ENCODE measurements at places on chromosomes 6 and 20.

- no peak for DNase-seq
These were observed 75.5 kb downstream of the GPR6 start for GRCh38 chr6:110053395-110054240.

- no peak for DNase-seq
These were observed 78.5 kb downstream of the REPS1 start for GRCh38 chr6:138909511-138909910.

DNA sequence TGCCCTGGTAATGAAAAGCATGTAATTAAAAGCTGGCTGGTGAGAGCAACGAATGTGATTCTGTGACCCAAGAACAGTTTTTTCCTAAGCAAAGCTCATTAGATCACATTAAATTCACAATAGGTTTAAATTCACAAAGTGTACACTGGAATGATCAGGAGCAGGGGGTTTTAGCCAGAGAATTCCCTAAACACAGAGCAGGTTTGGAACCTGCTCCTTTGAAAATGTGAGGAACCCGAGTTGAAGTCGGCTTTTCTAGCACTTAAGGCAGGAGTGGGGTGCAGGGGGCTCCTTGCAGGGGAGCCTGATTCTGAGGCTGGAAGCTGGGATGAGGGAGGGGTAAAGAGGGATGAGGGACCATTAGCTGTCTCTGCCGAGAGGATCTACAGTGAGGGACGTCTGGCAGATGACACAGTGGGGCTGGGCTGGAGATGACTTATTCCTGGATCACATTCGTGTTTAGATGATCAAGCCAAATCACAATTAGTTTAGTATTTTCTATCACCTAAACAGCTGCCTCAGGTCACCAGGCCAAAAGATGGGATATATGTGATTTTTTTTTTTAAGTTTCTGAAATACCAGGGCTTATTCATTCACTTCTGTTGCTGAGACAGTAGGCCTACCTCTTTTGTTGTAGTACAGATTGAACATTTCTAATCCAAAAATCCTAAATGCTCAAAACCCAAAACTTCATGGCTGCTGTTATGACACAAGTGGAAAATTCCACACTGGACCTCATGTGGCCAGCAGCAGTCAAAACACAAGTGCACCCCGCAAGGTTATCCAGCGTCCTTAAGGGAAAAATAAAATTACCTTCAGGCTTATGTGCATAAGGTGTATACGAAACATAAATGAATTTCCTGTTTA lies 93.1 kb upstream of the HIVEP1 start:
- DNase-seq = no peak

DNA sequence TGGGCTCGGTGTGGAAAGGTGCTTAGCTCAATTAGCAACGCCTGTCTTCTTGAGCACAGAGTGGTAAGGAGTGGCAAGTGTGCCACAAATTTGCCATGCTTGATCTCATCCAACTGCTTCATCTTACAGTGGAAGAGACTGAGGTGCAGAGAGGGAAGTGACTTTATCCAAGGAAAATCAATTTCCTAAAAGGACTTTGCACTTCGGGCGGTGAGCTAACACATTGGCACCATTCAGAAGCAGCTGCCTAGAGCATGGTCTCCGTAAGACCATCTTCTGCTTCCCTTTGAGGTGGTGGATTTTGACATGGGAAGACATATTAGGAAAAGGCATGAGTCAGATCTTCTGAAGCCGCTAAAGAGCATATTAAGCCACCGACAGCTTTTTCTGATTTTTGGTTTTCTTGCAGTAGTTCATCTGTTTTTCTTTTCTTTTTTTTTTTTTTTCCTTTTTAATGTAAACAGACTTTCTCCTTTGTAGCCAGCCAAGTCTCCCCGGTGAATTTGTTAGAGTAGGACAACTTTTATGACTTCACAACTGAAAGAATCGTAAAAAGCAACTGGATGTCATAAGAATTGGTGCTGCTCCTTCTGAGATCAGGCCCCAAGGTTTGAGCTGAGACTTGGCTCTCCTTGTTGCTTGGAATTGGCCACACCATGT lies 273.2 kb downstream of the CDC5L start:
- DNase-seq = no peak

- no peak for DNase-seq
These were observed 709.8 kb downstream of the EPM2A start for GRCh38 chr6:145025488-145025887.

DNA sequence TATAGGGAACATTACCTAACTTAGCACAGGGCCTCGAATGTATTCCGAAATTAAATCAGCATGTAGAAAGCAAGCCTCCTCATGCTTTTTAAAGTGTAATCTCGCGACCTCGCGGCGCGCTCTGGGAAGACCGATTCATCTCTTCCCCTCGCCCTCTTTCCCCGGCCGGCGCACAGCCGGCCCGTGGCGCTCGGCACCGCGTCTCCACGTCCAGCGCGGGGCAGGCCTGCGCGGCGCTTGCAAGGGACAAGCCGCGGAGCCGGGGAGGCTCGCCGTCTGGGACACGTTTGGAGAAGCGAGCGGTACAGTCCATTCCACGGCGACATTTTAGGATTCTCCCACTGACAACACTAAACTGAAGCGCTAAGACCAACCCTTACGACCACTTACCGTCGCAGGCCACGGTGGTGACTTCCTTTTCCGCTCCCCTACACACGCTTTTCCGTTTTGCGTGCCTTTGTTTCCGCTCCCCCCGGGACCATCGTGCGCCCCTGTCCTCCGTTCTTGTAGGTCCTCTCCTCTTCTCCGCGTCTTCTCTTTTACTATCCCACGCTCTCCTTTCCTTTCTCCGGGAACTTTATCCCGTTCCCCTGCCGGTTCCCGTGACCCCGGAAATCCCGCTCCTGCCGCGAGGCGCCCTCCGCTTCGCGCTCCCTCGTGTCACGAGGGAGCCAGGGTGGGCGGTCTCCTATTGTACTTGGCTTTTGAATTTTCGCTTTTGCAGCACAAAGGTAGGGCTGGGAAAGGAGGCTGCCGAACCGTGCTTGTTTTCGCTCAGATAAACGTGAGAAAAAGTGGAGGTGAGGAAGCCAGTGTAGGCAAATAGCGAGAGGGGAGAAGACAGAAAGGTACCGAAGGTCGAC lies at the start of gene ECHDC1:
ECHDC1 (minus strand) TSS at position 664 of the 863 bp plus-strand sequence. CDS start 12,581 bp downstream, outside the sequence.
- peak; percentile 85 for DNase-seq

GRCh38 chr6:159098636-159099106 lies 53.9 kb upstream of the TAGAP start:
- peak; percentile 80 for DNase-seq

DNA sequence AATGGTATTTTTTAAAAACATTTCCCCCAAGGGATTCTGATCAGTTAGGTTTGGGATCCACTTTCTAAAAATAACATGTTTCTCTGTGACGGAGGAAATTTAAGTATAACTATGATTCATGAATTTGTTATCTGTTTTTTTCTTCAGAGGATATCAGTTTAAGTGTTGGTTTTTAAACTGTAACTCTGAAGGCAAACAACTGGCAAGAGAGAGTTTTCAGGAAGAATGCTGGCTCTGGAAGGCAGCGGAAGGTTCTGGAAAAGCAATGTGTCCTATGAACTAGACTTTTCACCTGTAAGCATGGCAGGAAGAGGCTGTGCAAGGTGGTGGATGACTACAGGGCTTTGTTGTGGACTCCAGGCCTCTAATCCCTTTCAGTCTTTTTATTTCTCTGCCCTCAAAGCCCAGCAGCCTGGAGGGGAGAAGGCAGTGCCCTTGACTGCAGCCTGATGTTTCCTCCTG lies 153.1 kb downstream of the GMPR start:
- no peak for DNase-seq

DNA sequence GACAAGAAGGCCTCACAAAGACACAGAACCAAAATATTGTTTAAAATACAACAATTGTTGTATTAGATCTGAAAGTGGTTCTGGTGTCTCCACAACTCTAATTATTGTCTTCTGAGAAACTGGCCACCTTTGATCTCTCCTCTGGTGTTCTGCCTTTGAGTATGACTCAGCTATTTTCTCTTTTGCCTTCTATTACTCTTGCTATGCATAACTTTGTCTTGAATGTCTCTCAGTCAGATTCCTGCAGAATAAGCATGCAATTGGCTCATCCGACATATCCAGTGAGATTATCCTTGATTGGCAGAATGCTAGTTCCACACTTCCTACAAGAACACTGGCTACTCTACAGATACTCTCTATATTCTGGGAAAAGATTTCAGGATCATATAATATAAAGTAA lies 14.3 kb upstream of the EPM2A start:
- no peak for DNase-seq

GRCh38 chr6:3026791-3027626 lies 27.3 kb downstream of the NQO2 start:
- DNase-seq = peak; percentile 56

DNA sequence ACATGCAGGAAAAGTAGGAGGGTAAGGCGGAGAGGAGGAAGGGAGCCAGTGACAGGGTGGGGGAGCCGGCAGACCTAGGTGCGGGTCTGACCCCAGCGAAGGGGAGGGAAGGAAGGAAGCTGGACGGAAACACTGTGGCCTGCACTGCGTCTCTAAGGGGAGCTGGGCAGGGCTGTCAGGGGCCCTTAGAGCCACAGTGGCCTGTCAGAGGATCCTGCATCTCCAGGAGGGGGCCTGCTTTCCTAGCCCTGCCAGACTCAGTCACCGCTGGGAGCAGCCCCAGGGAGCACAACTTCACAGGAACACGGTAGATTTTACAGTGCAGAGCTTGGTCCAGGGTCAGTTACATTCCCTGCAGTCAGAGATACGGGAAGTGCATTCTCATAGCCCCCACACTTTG lies 118.2 kb downstream of the PACRG start:
- no peak for DNase-seq

DNA sequence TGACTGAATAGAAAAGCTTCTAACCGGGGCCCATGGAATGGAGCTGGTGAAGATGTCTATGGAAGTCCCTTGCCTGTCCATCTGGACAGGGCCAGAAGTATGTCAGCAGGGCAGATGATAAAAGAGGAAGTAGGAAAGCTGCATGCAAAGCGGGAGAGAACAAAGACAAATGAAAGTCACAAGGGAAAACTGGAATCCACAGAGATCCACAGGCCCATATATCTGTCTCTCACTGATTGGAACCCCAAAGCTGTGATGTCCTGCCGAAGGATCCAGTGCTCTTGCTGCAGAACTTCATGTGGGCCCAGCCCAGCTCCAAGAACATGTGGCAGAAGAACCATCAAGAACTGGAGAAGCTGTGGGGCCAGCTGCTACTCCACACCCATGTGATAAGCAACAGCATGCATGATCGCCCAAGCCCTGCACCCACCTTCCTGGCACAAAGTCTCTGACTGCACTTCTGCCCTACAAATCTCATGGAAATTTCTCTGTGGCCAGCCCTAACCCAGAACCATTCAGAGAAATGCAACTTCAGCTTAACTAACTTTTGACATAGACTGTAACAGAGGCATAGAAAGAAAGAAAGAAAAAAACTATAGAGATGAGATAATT lies 716.0 kb downstream of the KIF16B start:
- no peak for DNase-seq

DNA sequence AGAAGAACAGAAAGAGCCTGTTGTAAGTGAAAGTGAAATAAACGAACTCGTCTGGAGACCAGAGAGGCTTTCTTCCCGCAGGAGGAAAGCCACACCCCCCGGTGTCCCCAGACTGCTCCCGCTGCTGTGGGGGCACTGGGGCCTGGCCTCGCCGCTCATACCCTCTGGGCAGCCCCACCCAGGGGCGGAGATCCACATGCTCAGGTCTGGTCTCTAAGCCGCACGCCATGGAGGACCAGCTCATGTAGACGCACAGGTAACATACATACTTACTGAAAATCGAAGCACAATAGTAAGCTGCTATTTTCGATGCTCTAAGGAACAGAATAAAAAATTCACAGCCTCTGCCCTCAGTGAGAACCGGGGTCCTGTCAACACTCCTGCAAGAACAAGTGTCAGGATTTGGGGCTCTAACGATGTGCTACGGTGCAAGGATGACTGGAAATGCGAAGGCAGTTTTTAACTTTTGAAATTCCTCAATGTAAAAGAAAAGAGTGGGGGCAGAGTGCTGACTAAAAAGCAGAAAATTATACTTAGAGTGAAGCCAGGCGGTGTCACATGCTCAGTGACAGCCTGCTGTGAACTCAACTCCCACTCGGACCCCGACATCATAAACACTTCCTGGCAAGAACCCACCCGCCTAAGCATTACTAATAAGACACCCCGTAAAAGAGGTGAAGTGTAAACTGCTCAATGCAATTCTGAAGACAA lies 110.5 kb downstream of the IRF4 start:
- peak; percentile 86 for DNase-seq

GRCh38 chr6:5084781-5085647 lies at the start of gene PPP1R3G:
TSS of gene PPP1R3G (plus strand) at chr6:5085341. CDS start at chr6:5085486, 145 bp downstream.
- peak; percentile 55 for DNase-seq

DNA sequence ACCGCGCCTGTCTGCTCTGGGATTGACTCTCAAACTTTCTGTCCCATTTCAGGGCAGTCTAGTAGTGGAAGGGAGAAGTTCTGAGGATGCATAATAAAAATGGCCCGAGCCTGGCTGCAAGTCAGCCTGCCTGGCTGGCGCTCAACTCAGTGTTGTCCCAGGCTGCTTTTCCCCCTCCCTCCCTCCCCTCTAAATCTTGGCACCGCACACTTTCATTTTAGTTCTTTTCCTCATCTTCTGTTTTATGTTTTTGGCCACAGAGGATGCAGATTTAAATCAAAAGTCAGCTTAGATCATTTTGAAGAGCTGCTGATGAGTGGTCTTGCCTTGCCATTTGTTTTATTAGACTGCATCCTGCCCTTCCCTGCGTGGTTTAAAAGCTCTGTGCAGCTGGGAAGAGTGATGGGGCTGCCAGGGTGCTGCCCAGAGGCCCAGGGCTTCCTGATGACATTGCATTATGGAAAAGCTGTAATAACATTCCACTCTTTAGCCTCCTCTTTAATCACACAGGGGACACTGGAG lies 6.5 kb upstream of the UQCC2 start:
- no peak for DNase-seq

- no peak for DNase-seq
These were observed 153.6 kb downstream of the ZFAND3 start for GRCh38 chr6:37972994-37973757.

DNA sequence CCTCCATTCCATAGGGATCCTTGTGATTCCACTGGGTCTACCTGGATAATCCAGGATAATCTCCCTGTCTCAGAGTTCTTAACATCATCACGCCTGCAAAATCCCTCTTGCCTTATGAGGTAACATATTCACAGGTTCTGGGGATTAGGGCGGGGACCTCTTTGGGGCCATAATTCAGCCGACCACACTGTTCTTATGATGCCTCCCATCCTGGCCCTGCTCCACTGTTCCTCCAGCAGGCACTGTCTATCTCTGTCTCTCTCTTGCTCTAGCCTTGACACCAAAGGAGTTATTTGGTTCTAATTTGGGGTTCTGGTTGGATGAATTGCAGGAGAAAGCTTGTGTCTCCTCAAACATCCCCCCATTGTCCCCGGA lies 168.1 kb downstream of the NFATC2 start:
- DNase-seq = no peak

DNA sequence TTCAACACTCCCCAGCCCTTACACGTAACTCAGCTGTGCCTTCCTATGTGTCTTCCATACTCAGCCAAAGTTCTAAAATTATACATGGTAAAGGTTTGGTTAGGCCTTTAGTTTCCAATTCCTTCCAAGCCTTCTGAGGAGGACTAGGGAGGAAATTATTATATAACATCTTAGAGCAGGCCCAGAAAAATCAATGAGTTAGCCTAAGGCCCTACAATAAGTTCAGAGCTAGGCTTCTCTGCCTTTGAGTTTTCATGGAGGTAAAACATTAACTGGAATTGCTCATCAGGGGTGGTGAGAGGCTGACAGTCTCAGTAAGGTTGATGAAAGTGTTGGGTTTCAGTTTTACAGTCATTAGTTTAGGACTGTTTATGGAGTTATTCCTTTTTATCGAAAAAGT lies 286.0 kb downstream of the ADGB start:
- no peak for DNase-seq

GRCh38 chr6:157227202-157228166 lies 95.8 kb downstream of the TMEM242 start:
- peak; percentile 22 for DNase-seq
